ENCODE measurements at places on chromosomes 2 and 18.

GRCh38 chr2:174024524-174025270 lies 59.5 kb upstream of the SP3 start:
- no peak for DNase-seq

DNA sequence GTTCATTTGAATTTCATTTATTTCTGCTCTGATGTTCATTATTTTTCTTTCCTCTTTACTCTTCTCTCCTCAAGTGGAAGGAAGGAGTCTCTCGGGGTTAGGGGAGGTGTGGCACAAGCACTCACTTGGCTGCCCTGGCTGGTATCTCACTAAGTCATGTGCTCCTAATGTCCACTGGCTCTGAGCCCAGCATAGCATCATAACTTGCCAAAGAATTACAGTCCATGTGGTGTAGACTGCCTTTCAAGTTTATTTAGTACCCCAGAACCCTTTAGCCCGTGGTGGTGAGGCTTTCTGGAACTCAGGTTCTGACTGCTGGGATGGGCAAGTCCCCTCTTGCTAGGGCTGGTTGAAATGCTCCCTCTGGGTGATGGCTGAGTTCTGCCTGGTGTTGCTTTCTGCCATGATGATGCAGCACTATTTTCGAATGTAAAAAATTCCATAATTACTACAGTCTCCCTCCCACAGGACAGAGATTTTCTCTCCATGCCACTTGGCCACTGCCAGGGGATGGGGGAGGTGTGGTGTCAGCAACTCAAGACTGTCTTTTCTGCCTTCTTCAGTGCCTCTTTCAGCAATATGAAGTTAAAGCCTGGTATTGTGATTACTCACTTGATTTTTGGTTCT lies 22.2 kb downstream of the SPAG16 start:
- DNase-seq, result no peak

DNA sequence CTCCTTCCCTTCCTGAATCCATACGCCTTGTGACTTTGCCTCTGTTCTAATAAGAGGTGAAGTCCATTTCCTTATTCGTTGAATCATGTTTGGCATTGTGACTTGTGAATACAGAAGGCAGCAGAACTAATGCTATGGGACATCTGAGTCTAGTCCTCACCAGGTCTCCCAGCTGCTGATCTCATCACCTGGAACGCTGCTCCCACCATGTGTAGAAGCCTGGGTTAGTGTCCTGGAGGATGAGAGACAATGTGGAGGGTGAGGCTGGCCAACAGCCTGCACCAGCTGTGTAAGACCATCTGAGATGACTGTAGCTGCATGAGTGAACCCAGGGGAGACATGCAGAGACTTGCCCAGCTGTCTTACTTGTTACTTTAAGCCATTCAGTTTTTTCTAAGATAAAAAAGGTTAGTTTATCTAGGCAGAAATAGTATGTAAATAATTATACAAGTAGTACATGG lies 3.5 kb upstream of the HAAO start:
- no peak for DNase-seq

DNA sequence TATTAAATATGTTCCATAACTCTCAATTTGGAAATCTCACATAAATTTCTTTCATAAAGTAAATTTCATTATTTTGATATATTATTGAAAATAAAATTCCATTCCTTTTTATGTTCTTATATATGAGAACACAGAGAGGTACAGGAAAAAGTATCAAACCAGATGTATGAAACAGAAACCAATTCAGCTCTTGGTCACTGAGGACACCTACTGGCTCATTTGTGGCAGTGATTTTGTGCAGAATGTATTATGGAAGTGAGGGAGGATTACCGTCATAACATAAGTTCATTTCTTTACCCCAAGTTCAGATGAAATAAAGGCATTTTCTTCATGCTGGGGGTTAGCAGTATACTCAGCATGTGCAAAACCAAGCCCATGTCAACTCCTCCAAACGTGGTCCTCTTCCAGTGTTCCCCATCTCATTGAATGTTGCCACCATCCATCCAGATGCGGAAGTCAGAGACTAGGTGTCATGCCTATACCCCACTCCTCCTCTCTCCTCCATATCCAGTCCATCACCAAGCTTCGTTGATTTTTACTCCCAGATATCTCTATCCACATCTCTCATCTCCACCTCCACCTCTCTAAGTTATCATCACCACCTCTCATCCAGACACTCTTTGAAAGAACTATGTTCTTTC lies 41.7 kb upstream of the MALL start:
- no peak for DNase-seq

- no peak for DNase-seq
Observed at GRCh38 chr18:5824370-5824984, 70.8 kb downstream of the TMEM200C start.

- no peak for DNase-seq
Observed at GRCh38 chr18:8229787-8230186, 379.4 kb upstream of the RAB12 start.

DNA sequence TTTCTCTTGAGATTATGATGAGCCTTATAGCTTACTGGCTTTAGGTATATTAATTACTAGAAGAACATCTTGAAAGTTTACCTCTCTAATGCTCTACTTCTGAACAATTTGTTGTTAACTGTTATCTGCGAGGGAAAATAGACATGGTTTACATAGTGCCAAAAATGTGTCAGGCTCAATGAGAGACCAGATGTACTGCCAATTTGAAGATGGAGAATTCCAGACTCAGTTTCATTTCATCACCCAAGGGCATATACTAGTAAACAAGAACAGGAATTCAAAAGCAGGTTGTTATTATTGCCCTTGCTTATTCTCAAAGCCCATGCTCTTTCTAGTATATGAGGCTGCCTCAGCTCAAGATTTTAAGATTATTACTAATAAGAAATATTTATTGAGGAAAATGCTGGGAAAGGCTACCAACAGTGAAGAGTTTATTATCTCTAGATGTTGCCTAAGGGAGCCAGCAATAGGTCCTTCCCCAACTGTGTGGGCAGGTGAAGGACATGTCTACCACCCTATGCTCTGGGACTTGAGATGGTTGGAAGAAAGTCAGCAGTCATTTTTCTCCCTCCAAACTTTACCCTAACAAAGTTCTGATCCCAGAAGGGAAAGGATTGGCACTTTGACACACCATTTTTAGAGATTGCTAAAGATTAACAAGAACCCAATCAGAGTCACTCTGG lies 792.7 kb downstream of the METTL4 start:
- DNase-seq, result no peak

DNA sequence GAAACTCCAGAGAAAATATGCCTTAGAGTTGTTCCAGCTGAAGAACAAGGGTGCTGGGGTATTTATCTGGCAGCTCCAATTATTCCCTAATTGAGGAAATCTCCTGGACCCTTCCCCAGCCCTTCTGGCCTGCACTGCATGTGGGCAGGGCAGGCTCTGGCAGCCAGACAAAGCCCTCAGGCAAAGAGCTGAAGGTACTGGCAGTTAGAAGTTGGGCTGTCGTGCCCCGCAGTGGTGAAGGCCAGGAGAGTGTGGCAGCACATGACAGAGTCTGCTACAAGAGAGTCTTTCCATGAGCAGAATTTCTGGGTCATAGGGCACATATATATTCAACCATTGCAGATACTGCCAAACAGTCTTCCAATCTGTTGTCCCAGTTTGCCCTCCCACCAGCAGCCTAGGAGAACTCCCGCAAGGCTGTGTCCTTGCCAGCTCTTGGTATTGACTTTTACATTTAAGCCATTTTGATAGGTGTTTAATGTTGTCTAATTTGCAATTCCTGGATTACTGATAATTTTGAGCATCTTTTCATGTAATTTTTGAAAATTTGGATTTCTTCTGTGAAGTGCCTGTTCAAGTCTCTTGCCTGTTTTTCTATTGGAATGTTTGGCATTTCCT lies 26.6 kb downstream of the ONECUT2 start:
- no peak for DNase-seq

GRCh38 chr2:54529935-54530334 lies 73.8 kb downstream of the SPTBN1 start:
- no peak for DNase-seq

DNA sequence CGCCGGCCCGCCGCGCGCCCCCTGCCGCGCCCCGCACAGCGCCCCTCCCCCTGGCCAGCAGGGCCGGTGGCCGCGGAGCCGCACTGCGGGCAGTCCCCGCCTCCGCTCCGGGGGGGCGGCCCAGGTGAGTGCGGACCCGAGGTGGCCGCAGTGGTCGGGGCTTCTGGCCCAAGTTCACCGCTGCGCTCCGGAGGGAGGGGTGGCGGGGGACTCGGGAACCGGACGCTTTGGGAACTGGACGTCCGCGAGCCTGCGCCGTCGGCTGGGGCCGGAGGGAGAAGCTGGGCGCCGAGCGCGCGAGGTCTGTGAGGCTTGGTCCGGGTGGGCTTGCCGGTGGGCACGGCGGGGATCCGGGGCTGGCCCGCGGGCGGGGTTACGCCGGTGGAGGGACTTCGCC lies 591 bp upstream of the LDLRAD4 start:
- no peak for DNase-seq

DNA sequence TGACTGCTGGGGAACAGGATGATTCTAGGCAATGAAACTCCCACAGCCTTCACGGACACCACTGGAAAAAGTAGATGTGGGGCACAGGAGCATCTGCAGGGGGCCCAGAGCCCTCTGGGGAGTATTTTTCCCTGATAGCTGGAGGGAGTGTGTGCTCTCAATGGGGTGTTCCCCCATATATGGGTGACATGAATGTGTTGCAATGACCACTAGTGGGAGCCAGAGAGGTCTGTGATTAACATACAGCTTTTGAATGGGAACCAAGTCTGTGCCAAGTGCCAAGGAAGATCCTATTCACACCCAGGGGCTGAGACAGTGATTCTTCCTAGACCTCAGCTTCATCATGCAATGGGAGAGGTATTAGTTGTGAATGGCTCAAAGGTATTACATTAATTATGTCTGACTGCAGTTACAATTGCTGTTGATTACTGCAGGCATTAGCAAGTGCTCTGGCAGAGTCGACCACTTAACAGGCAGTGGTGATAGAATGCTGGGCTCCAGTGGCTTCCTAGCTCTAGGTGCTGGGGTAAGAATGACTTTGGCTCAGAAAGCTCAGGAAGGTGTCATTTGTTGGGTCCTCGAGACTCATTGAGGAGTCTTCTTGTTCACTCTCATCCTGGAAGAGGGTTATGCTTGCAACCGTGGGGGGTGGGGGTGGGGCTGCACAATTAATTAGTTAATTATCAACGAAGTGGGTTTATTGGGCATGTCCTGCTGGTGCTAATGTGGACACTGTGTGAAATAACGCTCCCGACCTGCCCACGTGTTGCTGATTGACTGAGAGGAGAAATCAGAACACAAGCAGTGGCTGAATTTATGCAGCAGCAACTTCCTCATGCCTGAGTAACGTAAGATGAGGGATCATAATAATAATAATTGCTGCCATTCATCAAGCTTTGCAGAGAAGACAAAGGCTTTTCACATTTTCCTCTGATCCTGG lies 194.1 kb downstream of the CLIP4 start:
- DNase-seq, result peak; percentile 11

DNA sequence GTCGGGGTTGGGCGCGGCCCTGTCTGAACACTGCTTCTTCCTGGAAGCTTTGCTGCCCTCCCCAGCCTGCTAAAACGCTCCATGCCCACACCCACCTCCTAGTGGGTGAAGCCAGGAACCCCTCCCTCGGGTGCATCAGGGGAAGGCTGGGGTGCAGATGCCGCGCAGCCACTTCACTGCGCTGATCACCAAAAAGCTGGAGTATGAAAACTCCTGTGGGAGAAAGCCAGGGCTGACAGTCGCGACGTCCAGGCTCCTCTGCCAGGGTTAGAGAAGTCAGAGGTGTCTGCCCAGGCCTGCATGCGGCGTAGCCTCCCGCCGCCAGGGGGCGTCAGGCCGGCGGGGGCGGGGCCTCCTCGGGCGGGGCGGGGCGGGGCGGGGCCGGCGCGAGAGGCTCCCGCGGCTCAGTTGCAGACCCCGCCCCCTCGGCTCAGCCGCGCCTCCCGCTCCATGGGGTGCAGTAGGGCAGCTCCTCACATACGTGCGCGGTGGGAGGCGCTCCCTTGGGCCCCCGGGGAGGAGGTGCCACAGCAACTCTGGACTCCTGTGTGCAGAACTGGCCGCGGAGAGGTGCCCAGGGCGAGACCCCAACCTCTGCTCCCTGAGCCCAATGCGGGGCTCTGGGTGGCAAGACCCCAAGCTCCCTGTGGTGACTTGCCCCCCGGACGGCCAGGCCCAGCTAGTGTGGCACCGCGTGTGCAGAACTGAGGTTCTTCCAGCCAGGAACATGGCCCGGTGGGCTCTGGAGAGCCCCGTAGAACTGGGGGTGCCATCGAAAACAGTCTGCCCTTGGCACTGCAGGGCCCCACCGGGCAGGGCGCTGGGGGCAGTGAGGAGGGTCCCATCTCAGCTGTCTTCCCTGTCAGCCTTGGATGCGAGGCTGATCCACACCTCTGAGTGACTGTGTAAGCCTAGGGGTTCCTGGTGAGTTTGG lies 1.8 kb upstream of the RNPEPL1 start:
- peak; percentile 82 for DNase-seq

GRCh38 chr2:104279646-104280045 lies 574.3 kb upstream of the POU3F3 start:
- no peak for DNase-seq

GRCh38 chr18:75081486-75081885 lies 127.5 kb downstream of the PTGR3 start:
- no peak for DNase-seq

Data from activated naive CD8-positive, alpha-beta T cell treated with anti-CD3 and anti-CD28 coated beads, Interleukin-2, amount 50 U/mL, for 16 hours (primary cell).